ENCODE measurements at places on chromosomes 4 and X. TPM values are rescaled to one million over a fixed set of nuclear protein-coding genes. Genes with fewer than 3 reads are reported as not detected.

The UBA6 gene
- total RNA-seq: 75.4 TPM

The HHIP gene
- total RNA-seq: not detected

The DLG3 gene
- 19.4 TPM for total RNA-seq

The CFP gene
- not detected for total RNA-seq

The PDCL2 gene
- not detected for total RNA-seq

The ITM2A gene
- total RNA-seq: not detected

The ETNPPL gene
- total RNA-seq: 6.0 TPM

The NPY1R gene
- total RNA-seq: not detected

The PFKFB1 gene
- 1.7 TPM for total RNA-seq

The UCP1 gene
- 0.11 TPM for total RNA-seq

The CYSLTR1 gene
- total RNA-seq: not detected

The ATOH1 gene
- total RNA-seq: not detected

The SCD5 gene
- not detected for total RNA-seq

The MAGEE2 gene
- total RNA-seq: not detected

The PWWP3B gene
- total RNA-seq: 0.04 TPM

The FREM3 gene
- not detected for total RNA-seq

The SMIM31 gene
- total RNA-seq: not detected

The GABRA4 gene
- total RNA-seq: not detected

The PTPN13 gene
- not detected for total RNA-seq

The GYPE gene
- total RNA-seq: not detected

The PITX2 gene
- total RNA-seq: not detected

The SH2D1A gene
- not detected for total RNA-seq

The SYTL5 gene
- not detected for total RNA-seq

The ZNF732 gene
- total RNA-seq: not detected

The ZNF275 gene
- total RNA-seq: 9.5 TPM

The TNIP3 gene
- not detected for total RNA-seq

The MAGIX gene
- total RNA-seq: 1.0 TPM

The CORIN gene
- total RNA-seq: 0.11 TPM

The CCNI gene
- 73.5 TPM for total RNA-seq

The OTUD6A gene
- not detected for total RNA-seq

The CXCL10 gene
- not detected for total RNA-seq

The FOXP3 gene
- total RNA-seq: not detected

The SPATA18 gene
- 13.2 TPM for total RNA-seq

Measured in HepG2 (cell line).